ENCODE measurements at places on chromosomes 12 and 14. TPM values are rescaled to one million over a fixed set of nuclear protein-coding genes. Genes with fewer than 3 reads are reported as not detected.

The LALBA gene
- total RNA-seq = not detected

The PNN gene
- 13.7 TPM for total RNA-seq

The AMN gene
- total RNA-seq = under 0.01 TPM

The FGF23 gene
- not detected for total RNA-seq

The IAPP gene
- not detected for total RNA-seq

The GPR65 gene
- not detected for total RNA-seq

The GALNT16 gene
- total RNA-seq = 0.32 TPM

The TMEM119 gene
- total RNA-seq = 211 TPM

The GPD1 gene
- not detected for total RNA-seq

The COL2A1 gene
- not detected for total RNA-seq

The EAPP gene
- 61.5 TPM for total RNA-seq

The KRT82 gene
- not detected for total RNA-seq

The BIN2 gene
- total RNA-seq = not detected

The XPOT gene
- total RNA-seq = 71.5 TPM

The TMBIM4 gene
- total RNA-seq = 54.7 TPM

The PTCSC3 gene
- total RNA-seq = not detected

The CLEC4A gene
- 0.09 TPM for total RNA-seq

The TAS2R31 gene
- 3.0 TPM for total RNA-seq

The SPIC gene
- total RNA-seq = not detected

The SAMD15 gene
- 0.94 TPM for total RNA-seq

The RNF212B gene
- total RNA-seq = not detected

The MGST1 gene
- 37.1 TPM for total RNA-seq

The NTS gene
- 43.5 TPM for total RNA-seq

The FAIM2 gene
- 3.3 TPM for total RNA-seq

The DDX24 gene
- total RNA-seq = 132 TPM

The SMIM41 gene
- 2.0 TPM for total RNA-seq

The JDP2 gene
- total RNA-seq = 29.8 TPM

The SNAPC1 gene
- total RNA-seq = 5.2 TPM

The CLEC1A gene
- not detected for total RNA-seq

The CFAP54 gene
- total RNA-seq = 0.86 TPM

The SLC38A4 gene
- total RNA-seq = 0.34 TPM

The COX8C gene
- total RNA-seq = not detected

The NUP37 gene
- total RNA-seq = 56.5 TPM

The P2RX7 gene
- total RNA-seq = 0.47 TPM

The NANOG gene
- total RNA-seq = not detected

The PRKD1 gene
- 8.4 TPM for total RNA-seq

The LUM gene
- total RNA-seq = 496 TPM

The EIF2S3B gene
- 0.34 TPM for total RNA-seq

The GPRC5A gene
- total RNA-seq = 7.6 TPM

The OTX2 gene
- not detected for total RNA-seq

The CACNA2D4 gene
- 0.16 TPM for total RNA-seq

The TPH2 gene
- total RNA-seq = under 0.01 TPM

The OSBPL8 gene
- total RNA-seq = 114 TPM

The GLIPR1 gene
- total RNA-seq = 39.2 TPM
